ENCODE measurements at places on chromosomes 12 and 14. TPM values are rescaled to one million over a fixed set of nuclear protein-coding genes. Genes with fewer than 3 reads are reported as not detected.
A peak's percentile ranks its signal among the peaks of the same experiment; 100 is the strongest.

CCDC196 gene
- total RNA-seq: not detected

POU6F1 gene
- 4.5 TPM for total RNA-seq

CCDC38 gene
- total RNA-seq: not detected

DHRS2 gene
- 0.32 TPM for total RNA-seq

PAX9 gene
- total RNA-seq: not detected

LALBA gene
- not detected for total RNA-seq

TAS2R8 gene
- total RNA-seq: 0.43 TPM

GEMIN2 gene
- 35.4 TPM for total RNA-seq

MRPL51 gene
- 101 TPM for total RNA-seq

KLRC1 gene
- not detected for total RNA-seq

VRTN gene
- total RNA-seq: not detected

DNA sequence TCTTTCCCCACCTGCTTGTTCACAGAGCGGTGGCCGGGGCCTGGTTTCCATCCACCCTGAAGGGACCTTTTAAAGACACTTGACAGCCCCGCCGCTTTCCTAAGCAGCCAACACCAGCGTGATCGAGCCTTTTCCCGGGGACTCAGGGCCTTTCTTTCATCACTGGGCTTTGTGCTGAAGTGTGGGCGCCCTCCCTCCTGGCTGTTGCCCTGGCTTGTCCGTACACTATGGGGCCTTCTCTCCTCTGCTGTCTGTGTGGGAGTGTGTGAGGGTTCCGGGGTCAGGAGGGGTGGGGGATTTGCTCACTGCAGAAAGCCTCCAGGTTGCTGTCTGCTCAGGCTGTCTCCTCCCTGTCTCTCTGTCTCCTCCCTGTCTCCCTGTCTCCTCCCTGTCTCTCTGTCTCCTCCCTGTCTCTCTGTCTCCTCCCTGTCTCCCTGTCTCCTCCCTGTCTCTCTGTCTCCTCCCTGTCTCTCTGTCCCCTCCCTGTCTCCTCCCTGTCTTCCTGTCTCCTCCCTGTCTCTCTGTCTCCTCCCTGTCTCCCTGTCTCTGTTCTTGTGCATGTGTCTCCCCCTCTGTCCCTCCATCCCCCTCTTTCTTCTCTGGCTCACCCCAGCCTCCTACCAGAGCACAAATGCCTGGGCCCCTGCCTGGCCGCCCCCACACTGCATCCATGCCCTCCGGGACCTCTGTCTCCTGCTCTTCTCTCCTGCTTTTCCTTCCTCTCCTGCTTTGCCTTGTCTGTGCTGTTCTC, 64.7 kb downstream of the CCDC92 start:
- peak; percentile 33 for DNase-seq

GRCh38 chr12:50453872-50454271, 50.9 kb upstream of the DIP2B start:
- peak; percentile 33 for DNase-seq

DNA sequence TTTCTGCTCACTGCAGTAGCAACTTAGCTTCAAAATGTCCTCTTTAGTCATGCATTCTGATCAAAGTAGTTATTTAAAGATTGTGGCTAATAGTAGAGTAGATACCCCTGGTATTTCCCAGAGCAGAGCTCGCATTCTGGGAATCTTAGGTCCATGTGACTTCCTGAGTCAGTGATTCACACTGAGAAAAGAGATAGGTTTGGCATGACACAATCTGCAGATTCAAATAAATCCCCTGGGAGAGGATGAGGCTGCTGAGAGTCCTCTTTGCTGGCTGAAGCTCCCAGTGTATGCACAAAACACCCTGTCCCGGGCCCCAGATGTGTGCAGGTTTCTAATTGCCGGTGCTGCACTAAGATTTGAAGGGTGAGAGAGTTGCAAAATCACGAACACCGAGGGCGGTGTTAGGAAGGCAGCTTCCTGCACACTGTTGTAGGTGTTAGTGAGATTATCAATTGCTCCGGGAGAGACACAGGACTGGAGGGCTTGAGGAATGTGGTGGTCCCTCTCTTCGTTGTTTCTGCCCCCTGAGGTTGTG, 233.2 kb downstream of the NRXN3 start:
- no peak for DNase-seq

DNA sequence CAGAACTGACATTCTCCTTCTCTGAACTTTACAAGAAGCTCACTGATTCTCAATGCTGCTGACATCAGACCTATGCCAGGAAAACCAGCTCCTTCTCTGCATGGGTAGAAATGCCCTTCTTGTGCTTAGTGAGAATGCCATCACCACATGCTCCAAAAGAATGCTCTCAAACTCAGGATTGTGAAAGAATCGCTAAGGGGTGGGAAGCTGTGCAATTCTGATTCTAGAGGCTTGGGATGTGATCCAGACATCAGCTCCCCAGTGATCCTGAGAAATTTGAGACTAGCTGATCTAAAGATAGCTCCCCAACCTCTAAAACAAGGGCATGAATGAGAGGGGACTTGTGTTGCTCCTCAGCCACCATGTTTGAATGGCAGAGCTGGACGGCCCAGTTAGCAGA, 113.2 kb downstream of the DPF3 start:
- peak; percentile 76 for DNase-seq

DNA sequence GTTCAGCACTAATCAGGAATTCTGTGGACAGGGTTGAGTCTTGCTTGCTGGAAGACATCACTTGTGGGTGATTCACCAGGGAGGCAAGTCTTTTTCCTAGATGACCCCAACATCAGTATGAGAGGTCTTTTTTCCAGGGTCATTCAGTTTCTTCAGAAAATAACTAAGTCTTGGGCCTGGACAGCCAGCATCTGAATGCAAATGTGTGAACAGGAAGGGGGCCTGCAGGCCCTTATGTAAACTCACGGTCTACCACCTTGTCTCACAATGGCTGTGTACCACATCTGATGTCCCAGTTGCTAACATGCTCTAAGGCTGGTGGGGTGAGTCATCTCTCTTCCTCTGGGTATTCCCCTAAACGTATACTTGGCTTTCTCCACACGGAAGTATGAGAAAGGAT, 79.2 kb downstream of the HECTD4 start:
- peak; percentile 68 for DNase-seq

- DNase-seq: no peak
Measured at GRCh38 chr12:93795352-93795751, 118.2 kb downstream of the CRADD start.

GRCh38 chr12:46387670-46388069, 15.1 kb upstream of the SLC38A2 start:
- DNase-seq: no peak

- peak; percentile 96 for DNase-seq
Measured at GRCh38 chr14:102893452-102893851, 29.0 kb upstream of the AMN start.

DNA sequence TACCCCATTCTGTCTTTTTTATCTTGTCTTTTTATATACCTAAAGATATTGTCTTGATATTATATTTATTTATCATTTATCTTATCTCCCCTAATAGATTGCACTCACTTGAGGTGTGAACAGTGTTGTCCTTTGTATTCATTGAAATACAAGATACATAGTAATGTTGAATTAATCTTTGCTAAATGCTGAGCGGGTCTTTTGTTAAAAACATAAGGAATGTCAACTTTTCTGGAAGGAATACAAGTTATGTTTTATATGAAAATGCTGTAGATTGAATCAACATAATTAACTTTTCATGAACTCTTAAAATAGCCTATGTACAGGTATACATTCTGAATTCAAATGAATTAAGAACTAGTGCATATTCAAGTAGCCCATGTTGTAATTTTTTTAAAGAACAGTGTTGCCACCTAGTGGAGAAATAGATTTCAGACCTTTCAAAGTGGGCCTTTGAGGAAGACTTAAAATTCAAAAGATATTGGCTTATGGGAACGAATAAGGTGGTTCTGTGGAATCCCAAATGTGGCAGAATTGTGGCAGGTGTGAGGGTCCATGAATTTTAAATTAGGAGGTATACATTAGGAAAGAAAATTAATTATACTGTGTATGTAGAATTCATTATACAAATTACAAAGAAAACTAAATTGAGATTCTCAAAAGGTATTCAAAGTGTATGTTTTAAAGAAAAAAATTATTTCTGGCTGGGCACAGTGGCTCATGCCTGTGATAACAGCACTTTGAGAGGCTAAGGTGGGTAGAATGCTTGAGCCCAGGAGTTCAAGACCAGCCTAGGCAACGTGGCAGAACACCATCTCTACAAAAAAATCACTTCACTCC, 19.1 kb downstream of the BBOF1 start:
- peak; percentile 75 for DNase-seq

DNA sequence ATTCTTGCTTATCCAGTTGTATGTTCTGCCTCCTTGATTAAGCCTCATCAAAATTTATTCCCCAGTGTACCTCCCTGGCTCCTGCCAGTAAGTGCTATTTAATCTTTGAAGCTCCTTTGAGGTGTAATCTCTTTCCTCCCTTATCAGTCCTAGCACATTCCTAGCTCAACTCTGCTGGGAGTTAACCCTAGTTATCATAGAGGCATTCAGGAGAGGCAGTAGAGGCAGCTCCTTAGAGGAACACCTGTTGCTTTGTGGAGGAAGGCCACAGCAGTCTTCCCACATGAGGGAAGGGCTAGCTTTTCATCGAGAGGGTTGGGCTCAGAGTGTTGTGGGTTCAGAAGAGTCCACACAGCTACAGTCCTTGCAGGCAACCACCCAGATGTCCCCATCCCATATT, 182.4 kb upstream of the ARID2 start:
- DNase-seq: no peak

GRCh38 chr14:68840454-68840853, 47.6 kb upstream of the ZFP36L1 start:
- DNase-seq: peak; percentile 50

DNA sequence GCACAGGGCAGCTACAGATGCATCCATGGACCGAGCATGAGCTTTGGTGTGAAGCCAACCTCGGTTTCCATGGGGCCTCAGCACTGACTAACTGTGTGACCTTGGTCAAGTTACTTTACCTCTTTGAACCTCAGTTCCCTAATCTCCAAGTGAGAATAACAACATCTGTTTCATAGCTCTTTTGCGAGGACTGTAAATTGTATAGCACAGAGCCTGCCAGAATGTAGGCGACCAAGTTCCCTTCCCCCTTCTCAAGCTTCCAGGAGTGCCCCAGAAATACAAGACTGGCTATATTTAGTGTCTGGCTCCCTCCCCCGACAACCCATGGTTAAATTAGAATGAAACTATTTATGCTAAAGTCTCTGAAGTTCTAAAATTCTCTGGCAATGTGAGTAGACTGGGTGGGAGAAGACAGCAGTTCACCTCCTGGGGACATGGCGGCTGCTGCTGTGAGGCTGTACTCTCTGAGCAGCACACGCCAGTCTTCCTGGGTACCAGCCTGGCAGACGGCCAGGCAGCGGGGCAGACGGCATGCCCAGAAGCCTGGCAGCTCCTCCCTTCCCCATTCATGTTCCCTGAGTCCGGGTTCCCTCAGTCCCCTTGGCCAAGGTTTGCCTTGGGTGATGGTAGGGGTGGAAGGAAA, 22.0 kb upstream of the TMED10 start:
- DNase-seq: no peak

GRCh38 chr14:89617481-89618329, 200.7 kb upstream of the FOXN3 start:
- DNase-seq: peak; percentile 52

DNA sequence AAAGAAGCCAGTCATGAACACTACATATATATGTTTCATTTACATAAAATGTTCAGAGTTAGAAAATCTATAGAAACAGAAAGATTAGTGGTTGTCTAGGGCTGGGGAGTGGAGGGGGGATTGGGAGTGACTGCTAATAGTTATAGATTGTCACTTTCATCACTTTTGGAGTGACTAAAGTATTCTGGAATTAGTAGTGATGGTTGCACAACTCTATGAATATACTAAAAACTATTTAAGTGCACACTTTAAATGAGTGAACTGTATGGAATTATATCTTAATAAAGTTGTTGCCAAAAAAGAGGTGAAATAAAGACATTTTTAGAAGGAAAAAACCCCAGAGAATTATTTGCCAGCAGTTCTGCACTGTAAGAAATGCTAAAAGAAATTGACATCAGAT, 9.5 kb downstream of the CATSPERB start:
- DNase-seq: no peak

GRCh38 chr12:109503611-109504010, 26.2 kb downstream of the UBE3B start:
- no peak for DNase-seq

DNA sequence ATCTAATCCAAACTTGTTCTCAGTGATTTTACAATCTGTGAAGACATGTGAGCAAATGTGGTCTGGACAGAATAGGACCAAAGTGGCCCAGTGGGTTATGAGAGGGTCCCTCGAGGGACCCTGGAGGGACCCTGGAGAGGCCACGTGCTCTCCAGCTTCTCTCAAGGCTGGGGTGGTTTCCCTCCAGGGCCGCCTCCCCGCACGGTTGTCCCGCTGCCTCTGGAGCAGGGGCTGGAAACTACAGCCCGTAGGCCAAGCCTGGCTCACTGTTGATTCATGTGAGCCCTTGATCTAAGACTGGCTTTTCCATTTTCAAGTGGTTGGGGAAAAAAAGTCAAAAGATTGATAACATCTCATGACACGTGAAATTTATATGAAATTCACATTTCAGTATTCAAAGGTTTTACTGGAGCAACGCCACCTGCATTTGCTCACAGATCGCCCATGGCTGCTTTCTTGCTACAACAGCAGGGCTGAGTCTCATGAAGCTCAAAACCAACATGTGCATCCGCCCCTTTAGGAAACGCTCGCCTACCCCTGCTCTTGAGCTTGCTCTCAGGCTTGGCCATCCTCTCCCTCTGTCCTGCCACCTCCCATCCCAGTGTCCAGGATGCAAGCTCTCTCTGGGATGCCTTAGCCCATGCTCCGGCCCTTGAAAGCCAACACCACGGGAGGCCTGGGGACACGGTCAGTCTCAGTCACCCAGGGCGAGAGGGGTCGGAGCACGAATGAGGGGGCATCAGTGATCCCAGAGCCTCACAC, 12.1 kb upstream of the LRTM2 start:
- no peak for DNase-seq

- no peak for DNase-seq
Measured at GRCh38 chr14:62289471-62289870, 527.3 kb downstream of the SNAPC1 start.

DNA sequence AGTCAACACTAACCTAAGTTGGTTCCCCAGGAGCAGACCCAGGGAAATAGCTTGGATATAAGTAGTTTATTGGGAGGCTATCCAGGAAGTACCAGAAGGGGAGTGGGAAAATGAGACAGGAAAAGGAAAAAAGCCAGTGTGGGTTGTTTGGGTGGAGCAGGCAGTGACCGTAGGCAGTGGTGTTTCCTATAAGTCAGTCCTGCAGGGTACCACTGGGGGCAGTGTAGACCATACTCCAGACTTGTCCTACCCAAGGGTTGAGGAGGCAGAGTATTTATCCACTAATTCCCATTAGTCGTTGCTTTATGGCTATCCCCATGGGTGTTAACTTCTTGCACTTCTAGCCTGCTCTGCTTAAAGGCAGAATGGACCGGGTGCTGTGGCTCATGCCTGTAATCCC, 6.4 kb upstream of the CCDC60 start:
- DNase-seq: no peak

DNA sequence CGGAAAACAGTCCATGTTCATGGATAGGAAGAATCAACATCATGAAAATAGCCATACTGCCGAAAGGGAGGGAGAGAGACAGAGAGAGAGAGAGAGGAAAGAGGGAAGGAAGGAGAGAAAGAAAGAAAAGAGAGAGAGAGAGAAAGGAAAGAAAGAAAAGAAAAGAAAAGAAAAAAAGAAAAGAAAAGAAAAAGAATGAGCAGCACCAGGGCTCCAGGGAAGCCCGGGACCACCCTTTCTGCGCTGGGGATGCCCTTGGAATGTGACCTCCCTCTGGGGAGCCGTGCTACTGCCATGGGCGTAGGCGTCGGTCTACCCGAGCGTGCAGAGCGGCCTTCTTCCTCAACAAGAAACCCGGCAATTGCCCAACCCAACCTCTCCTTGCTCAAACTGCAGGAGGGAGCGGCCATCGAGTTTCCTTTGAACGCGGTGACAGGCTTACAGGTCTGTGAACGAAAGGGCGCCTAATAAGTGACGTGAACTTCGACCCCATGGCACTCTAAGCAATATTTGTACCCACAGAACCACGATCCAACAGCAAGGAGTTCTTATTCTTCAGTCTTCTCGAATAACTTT, 16.9 kb downstream of the OR6S1 start:
- peak; percentile 56 for DNase-seq
